ENCODE measurements at places on chromosomes 1 and 21.

DNA sequence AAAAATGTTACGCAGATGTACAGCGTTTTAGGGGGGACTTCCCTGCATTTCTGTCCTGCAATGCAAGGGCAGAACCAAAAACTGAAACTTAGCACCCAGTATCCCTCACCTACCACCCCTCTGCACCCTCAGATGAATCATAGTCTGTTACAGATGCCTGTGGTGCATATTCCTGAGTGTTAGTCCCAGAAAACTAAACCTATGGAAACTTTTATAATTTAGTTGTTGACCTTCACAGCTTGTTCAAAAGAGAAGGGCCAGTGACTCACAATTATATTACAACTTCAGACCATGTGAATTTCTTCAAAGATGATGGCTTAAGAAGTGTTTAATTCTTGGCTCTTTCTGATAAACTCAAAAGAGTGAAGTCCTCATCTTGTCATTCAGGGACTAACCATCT, 5.8 kb downstream of the PTGER3 start:
- DNase-seq, result no peak

DNA sequence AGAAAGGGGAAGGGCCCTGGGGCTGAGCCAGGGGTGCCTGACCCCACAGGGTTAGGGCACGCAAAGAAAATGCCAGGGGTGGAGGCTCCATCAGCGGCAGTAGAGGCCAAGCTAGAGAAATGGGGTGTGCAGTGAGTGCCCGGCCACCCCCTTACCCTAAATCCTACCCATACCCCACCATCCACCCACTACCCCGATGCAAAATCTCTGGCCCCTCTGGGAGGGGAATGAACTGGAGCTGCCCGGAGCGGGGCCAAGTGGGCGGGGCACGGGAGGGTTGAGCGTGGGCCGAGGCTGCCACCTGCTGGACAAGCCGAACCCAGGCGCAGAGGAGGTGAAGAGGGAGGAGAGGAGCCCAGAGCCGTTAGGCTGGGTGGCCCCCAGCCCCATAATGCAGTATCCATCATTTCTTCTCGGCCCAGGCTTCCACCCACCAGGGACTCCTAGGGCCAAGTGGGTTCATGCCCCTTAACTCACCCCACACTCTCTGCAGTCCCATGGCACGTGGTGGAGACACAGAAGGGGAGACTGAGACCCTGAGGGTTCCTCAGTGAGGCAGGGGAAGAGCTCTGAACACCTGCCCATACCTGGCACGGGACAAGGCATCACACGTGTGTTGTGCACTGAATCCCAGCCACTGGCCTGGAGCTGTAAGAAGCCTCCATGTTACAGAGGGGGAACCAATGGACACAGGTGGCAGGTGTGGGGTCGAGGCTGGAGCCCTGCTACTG, 1.4 kb upstream of the C1QC start:
- peak; percentile 48 for DNase-seq

DNA sequence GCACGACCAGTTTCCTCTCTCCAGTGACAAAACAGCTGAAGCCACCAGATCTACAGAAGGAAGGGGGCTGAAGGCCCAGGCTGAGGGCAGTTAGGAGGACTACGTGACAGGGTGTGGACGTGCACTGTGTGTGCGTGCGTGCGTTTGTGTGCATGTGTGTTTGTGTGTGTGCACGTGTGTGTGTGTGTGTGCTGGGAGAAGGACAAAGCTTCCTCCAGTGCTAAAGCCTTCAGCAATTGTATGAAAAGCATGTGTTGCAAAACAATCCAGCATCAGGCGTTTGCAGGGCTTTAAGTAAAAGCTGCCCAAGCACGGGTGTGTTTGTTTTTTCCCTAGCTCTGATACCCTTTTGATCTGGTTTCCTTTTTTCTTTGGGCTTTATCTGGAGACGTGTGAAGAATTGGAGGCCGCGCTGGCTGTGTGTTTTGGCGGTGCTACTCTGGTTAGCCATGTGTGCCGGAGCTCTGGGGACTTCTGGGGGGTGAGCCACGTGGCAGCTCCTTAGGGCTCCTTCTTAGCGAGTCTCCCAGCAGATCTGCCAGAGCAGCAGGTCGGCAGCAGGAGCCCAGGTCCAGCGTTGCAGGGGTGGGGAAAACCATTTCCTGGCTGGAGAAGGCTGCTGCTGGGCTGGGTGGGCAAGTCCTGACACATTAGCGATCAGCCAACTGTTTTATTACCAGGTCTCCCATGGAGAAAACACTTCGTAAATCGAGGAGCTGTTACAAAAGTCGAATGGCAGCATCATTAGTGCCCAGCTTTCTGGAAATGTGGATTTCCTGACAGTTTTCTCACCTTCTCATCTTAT, 73.4 kb downstream of the UCK2 start:
- peak; percentile 76 for DNase-seq

DNA sequence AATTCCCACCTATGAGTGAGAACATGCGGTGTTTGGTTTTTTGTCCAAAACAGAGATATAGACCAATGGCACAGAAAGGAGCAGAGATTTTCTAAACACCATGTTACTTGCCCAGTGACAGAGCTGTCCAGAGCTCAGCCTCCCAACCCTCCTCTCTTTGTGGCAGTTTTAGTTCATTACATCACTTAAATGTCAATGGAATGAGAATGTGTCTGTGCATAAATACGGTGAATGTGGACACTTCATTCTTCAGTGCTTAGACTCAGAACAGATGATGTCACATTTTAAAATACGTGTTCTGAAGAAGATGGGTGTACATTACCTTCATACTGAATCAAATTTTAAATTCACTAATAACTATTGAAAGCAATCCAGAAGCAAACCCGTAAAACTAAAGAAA, 374.9 kb downstream of the DSCAM start:
- no peak for DNase-seq

GRCh38 chr1:182568647-182569284, 20.3 kb downstream of the RNASEL start:
- DNase-seq, result no peak

DNA sequence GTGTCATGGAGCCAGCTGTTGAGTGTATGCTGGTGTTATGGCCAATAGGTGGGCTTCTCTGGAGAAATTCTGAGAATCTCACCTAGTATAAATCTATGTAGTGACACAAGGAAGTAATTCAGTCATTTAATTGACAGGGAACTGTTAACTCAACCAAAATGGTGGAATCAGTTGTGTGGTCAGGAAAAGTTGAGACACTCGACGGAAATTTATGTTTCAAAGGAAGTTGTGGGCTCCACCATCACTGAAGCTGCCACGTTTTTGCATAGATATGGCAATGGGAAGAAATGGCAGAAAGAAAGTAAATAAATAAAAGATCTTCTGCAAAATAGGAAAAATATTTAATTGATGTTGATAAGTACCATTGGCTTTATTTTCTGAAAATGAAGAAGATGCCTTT, 84.5 kb downstream of the ATP6V1G3 start:
- DNase-seq, result no peak

DNA sequence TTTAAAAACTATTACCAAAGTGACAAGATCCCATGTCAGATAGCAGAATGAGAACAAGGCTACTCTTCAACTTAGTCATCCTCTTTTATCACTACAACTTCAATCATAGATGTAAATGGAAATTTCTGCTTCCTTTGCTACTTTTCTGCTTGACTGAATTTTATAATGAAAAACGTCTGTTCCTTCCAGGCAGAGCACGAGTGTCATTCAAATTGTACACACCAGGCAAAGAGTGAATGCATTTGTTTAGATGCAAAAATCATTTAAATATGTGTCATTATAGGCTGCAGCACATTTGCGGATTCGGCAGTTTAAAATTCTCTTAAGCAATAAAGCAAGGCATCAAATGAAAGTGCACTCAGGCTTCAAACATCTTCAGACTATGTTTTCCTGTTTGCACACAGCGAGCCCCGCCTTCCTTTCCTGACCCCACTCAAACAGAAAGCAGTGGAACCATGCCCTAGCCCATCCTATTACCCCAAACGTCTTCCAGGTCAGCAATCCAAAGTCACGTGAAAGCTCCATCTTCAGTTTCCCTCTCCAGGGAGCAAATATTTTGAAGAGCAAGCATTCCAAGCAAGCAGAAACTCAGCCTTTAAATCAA, 99.6 kb downstream of the APP start:
- DNase-seq, result peak; percentile 62

DNA sequence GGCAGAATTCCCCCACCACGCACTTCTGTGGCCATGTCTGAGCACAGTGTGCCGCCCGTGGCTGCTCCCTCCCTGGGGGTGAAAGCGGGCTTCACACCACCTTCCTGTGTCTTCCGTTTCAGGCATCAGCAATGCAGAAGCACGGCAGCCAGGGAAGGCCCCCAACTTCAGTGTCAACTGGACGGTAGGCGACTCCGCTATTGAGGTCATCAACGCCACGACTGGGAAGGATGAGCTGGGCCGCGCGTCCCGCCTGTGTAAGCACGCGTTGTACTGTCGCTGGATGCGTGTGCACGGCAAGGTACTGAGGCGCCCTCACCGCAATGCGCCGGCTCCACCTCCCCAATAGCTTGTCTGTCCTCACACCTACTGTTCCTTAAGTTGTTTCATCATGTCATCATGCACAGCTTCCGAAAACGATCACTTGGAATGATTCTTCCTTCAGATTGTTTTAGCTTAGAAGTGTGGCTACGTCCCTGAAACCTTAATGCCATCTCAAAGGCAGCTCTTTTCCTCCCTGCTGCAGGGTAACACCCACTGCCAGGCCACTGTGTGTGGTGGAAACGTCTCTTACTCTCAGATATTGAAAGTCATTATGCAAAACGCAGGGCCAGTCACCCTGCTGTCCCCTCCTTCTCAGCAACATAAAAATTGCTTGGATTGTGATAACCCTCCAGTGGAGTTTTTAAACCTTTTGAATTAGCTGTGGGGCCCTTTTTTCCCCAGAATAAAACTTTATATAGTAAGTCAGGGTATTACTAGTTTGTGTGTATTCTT, 66.8 kb downstream of the POFUT2 start:
- DNase-seq, result no peak

GRCh38 chr1:194586302-194586701, 1399.9 kb upstream of the B3GALT2 start:
- DNase-seq, result no peak

- no peak for DNase-seq
Observed at GRCh38 chr1:54979327-54979891, 1.0 kb upstream of the TMEM61 start.

DNA sequence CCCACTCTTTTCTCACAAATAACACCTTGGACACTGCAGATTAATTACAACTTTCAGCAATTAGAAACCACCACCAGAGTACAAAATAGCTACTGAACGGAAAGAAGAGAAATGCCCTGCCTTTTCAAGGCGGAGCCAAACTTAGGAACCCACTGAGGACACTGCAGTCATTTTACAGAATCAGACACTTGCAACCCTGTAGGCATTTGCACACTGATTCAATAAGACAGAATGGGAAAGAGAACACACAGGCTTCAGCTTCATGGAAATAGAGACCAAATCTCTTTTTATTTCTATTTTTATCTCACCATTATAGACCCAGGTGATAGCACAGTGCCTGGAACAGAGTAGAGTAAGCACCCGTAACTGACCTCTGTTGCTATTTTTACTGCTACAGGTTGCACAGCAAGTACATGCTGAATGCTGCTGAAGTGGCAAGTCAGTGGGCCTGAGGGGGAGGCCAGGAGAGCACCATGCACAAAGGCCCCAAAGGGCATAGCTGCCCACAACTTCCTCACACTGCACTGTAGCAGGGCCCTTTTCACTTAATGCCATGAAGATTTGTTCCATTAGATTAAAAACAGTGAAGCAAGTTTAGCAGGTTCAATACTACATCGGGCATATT, 50.7 kb upstream of the EDARADD start:
- DNase-seq, result no peak

DNA sequence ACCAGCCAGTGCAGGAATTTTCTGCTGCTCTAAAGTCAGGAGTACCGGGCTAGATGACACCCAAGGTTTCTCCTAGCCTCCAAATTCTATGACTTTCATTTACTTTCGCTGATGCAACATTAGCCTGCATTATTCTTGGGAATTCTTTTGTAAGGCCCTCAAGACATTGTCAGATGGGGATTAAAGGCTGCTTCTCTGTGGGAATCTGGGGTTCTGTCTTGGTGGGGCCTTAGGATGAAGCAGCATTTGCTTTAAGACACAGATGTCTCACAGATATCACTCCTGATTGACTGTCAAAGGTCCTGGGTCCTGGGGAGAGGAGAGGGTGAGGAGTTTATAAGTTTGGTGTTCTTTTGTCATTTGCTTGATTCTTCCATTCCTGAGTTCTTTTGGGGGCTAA, 11.6 kb downstream of the PKP1 start:
- DNase-seq, result no peak

- DNase-seq, result no peak
Observed at GRCh38 chr1:234550341-234551031, 59.5 kb downstream of the IRF2BP2 start.

DNA sequence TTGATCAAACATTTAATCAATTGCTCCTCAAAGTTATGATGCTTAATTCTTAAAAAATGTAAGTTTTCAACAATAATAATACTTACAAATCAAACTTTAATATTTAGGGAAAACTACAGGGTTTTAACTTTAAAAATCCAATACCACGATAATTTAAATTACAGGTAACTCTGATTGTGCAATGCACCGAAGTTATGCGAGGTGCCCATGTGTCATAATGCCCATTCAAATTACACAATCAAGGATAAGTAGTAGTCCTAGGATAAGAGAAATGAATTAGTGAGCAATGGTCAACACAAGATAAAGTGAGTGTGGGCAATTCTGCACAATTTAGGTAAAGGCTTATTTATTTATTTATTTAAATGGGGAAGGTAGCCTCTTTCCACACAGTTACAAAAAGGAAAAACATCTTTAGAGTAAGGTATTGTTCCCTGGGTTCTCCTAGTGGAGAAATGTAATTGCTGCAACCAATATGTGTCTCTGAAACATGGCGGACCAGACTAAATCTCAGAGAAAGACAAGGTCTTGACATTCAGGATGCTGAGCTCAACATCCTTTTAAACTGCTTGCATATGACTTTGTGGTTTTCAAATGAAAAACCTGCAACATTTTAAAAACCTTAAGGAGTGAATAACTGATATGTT, 164.2 kb downstream of the TTLL7 start:
- no peak for DNase-seq

GRCh38 chr1:227547310-227548118, 15.8 kb upstream of the ZNF678 start:
- no peak for DNase-seq

All from fibroblast of the aortic adventitia (primary cell).